ENCODE measurements at places on chromosomes 16 and 17.

- DNase-seq, result no peak
Measured at GRCh38 chr16:71649704-71650103, 23.7 kb downstream of the MARVELD3 start.

GRCh38 chr17:40345994-40346764 lies 18.4 kb downstream of the GJD3 start:
- DNase-seq, result no peak

DNA sequence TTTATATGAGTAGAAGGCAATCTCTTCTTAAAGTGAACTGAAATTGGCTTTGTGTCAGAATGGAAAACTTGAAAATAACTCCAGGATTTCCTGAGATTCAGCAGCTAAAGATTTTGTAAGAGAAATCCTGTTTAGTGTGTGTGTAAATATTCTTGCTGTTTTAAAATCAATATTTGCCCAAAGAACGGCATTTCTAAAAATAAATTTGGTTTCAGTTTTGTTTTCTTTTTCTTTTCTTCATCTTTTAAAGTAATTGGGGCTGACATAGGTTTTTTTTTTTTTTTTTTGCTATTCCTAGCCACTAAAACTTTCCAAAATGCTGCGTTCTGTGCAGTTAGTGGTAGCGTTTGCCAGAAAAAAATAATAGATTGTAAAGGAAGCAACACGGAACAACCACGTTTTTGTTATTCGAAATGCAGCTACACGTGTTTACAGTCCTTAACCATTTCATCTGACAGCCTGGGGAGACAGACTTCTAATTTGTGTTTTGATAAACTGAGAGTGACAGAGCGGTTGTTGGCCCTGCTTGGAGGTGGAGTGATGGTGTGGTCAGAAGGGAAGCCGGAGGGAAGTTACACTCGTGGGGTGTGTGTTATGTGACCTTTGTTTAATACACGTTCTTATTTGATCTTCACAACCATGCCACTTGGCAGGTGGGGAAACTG lies 21.6 kb upstream of the SMPD3 start:
- DNase-seq, result no peak

GRCh38 chr17:9968881-9969280 lies 63.8 kb upstream of the RCVRN start:
- no peak for DNase-seq

DNA sequence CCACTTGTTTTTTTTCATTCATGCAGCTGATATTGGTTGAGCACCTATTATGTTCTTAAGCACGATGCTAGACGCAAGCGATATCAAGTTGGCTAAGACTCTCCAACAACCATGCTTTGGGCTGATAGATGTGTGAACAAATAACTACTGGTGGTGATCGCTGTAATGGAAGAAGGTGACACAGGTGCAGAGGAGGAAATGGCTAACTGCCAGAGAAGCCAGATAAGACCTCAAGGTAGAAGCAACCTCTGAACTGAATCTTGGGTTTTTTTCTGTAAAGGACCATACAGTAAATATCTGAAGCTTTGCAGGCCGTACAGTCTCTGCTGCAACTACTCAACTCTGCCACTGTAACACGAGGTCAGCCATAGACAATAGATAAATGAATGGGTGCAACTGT lies 97.9 kb downstream of the C17orf67 start:
- DNase-seq, result no peak

GRCh38 chr16:3086596-3087242 lies 12.4 kb downstream of the ZSCAN10 start:
- peak; percentile 58 for DNase-seq

DNA sequence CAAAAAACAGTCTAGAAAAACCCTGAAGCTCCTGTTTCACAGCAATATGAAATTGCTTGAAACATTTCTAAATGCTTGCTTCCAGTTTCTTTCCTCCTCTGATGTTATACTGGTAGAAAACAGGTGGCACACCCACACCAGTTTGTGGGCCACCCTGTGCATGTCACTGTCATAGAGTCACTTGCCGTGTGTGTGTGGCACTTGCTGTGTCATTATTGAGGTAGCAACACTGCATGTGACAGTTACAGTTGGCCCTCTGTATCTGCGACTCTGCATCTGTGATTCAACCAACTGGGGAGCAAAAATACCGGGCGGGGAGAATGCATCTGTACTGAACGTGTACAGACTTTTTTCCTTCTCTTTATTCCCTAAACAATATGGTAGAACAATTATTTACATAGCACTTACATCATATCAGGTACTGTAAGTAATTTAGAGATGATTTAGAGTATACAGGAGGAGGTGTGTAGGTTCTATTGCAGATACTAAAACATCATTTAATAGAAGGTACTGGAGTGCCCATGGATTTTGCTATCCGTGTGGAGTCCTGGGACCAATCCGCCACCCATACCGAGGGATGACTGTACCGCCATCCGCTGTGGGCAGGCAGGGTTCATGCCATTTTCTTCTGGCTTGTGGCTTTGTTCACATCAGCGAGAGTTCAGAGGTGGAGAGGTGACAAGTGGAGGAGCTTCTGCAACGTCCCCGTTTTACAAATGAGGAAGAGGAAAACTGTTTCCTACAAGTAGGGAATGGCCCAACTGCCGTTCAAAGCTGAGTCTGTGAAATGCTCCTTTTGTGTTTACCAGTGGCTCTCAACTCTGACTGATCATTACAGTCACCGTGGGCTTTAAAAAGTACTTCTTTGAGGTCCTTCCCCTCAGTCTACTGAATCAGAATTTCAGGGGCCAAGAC lies 373.7 kb downstream of the SNX29 start:
- DNase-seq, result peak; percentile 18

DNA sequence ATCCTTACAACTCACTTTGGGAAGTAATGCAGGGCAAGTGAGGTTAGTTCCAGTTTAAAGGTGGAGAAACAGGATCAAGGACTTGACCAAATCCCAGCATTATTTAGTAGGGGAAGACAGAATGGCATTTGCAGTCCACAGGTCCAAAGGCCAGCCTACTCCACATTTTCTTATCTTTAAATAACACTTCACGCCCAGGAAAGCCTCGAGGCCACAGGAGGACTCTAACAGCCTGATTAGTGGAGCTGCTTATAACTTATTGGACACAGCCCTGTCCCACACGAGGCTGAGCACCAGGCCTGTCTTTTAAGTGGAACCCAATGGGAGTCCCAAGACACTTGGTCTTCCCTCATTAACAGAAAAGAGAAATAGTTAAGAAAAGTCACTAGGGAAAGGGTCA lies 12.1 kb upstream of the HYDIN start:
- no peak for DNase-seq

DNA sequence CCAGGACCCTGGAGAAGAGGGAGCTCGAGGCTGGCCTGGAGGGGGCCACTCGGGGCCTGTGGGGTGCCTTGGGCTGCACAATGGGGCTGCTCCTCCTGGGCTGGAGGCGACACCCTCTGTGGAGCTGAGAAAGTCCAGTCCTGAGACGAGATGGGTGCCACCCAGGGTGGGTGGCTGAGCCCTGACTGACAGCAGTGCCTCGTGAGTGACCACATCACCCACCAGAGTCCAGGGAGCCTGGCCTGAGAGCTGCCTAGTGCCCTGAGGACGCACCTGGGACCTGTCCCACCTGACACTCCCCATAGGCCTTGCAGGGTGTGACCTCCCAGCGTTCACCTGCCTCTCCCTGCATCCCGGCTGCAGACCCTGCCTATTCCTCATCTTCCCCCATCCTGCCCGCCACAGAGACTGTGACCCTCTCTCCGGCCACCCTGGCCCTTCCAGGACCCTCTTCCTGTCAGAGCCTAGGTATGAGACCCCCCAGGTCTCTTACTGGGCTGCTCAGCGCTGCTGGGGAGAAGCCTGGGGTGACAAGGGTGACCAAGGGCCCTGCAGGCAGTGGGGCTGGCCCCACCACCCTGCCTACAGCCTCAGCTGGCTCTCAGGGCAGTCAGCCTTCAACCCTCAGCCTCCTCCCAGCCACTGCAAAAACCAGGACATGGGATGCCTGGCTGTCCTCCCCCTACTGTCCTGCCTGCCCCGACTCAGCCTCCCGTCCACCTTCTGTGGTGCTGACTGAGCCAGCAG lies 41.2 kb downstream of the TNFRSF13B start:
- DNase-seq, result no peak

DNA sequence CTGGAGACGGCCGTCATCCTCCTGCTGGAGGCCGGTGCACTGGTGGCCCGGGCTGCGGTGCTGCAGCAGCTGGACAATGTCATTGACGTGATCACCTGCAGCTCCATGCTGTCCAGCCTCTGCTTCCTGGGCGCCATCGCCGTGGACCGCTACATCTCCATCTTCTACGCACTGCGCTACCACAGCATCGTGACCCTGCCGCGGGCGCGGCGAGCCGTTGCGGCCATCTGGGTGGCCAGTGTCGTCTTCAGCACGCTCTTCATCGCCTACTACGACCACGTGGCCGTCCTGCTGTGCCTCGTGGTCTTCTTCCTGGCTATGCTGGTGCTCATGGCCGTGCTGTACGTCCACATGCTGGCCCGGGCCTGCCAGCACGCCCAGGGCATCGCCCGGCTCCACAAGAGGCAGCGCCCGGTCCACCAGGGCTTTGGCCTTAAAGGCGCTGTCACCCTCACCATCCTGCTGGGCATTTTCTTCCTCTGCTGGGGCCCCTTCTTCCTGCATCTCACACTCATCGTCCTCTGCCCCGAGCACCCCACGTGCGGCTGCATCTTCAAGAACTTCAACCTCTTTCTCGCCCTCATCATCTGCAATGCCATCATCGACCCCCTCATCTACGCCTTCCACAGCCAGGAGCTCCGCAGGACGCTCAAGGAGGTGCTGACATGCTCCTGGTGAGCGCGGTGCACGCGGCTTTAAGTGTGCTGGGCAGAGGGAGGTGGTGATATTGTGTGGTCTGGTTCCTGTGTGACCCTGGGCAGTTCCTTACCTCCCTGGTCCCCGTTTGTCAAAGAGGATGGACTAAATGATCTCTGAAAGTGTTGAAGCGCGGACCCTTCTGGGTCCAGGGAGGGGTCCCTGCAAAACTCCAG lies 1.1 kb downstream of the MC1R start:
- no peak for DNase-seq
